ENCODE measurements at places on chromosomes 7 and 10.

DNA sequence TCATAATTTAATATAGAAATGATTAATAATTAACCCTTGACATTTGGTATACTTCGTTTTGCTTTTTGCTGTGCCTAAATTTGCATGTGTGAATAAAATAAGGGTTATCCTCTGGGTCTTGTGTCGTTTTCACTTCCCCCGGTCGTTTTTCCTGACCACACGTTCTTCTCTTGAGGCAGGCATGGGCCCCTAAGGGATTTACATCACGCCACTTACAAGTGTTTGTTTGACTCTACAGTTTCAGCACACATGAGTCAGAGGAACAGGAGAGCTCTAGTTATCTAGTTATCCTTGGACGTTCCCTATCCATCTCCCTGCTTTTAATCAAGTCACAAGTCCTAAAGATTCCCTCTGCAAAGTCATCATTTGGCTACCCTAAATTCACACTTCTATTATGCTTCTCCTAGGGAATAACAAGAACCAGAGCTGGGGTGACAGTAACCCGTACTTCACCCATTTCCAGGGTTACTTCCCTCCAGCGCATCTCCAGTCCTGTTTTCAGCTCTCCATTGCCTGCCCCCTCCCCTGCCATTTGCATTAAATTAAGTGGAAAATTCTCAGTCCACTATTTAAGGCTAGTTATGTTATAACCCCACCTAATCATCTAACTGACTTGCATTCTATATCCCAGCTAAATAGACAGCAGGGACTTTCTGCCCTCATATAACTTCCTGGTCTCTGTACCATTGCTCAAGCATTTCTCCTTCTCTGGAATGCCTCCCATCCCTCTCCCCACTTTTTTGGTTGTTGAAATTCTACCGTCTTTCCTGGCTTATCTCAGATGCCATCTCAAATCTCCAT lies 206.9 kb downstream of the PTEN start:
- no peaks in the 10 kb centered on the region for H3K36me3 ChIP-seq
- H3K27ac ChIP-seq = no peak overlapping the region
- no peaks in the 10 kb centered on the region for H3K4me1 ChIP-seq
- peak; percentile 58 for DNase-seq

DNA sequence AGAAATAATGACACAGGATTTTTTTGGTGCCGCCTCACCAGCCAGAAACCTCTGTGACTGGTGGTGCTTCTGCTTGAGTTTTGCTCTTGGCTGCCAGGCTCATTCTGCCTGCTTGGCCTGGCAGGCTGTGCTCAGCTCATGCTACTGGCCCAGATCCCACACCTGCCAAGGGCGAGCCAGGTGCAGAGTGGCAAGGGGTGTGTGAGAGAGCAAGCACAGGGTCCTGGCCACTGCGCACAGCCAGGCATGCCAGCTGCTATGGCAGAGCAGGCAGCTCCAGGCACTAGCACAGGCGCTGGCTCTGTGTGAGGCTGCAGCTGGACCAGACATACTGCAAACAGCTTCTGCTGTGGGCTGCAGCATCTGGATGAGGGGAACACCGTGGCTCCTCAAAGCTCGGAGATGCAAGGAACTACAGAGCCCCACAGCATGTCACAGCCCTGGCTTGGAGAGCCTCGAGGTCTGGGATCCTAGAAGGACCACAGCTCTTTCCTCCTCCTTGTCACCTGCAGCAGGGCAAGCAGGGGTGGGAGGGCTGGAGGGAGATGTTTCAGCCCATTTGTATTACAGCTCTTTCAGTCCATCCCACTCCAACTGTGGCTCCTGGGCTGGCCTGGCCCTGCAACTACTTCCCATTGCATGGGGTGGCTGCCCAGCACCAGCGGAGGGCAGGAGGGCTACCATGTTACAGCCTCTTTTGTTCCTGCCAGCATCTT lies 313.4 kb upstream of the SEMA3C start:
- no peak overlapping the region for H3K27ac ChIP-seq
- no peaks in the 10 kb centered on the region for H3K36me3 ChIP-seq
- H3K27me3 ChIP-seq = no peaks in the 10 kb centered on the region
- H3K4me1 ChIP-seq = no peaks in the 10 kb centered on the region
- H3K4me3 ChIP-seq = no peak overlapping the region

- H3K4me1 ChIP-seq = peaks cover 4% of the 10 kb centered on the region
- peak; percentile 88 for DNase-seq
- no peak overlapping the region for H3K4me3 ChIP-seq
Measured at GRCh38 chr7:44218418-44219201, 17.8 kb downstream of the YKT6 start.

DNA sequence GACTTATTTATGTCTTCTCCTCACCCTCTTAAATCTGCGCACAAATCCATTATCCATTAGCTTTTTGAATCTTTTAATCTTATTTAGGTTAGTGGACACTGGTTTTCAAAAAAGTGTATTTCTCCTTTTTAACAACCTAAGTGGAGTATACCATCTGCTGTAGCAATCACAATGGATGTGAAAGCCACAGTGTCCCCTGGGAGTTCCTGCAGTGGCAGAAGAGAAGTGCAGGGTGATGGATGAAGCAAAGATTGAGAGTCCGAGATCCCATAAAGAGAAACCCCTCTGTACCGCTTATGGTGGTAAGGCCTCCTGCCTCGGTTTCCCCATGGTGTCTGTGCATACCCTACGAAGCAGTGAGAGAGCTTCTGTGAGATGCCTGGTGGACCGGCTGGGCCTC lies 236.4 kb downstream of the COBL start:
- H3K27me3 ChIP-seq = no peaks in the 10 kb centered on the region
- no peak overlapping the region for H3K27ac ChIP-seq
- peaks cover 5% of the 10 kb centered on the region for H3K4me1 ChIP-seq
- H3K36me3 ChIP-seq = no peaks in the 10 kb centered on the region
- no peak for DNase-seq
- no peak overlapping the region for H3K4me3 ChIP-seq

- H3K27ac ChIP-seq = no peak overlapping the region
- no peaks in the 10 kb centered on the region for H3K27me3 ChIP-seq
- DNase-seq = no peak
- no peaks in the 10 kb centered on the region for H3K36me3 ChIP-seq
- H3K4me1 ChIP-seq = no peaks in the 10 kb centered on the region
Measured at GRCh38 chr7:69864274-69864673, 266.0 kb downstream of the AUTS2 start.

DNA sequence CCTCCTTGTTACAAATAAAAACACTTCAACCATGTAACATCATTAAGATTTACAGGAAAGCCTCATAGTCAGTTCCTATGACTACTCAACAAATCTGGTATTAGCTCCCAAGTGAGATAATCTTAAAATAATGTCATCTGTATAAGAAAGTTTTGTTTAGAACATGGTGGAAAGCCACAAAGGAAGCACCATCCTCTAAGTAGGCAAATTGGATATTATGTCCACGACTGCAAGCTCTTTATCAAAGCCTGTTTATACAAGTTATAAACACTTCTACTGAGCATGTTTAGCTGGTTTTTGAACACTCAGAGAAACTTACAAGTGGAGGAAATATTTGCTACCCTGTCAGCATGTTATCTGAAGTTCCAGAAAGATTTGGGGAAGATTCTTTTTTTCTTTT lies 349.8 kb downstream of the ARL4A start:
- H3K36me3 ChIP-seq = no peaks in the 10 kb centered on the region
- H3K4me3 ChIP-seq = no peak overlapping the region
- DNase-seq = no peak
- no peaks in the 10 kb centered on the region for H3K4me1 ChIP-seq
- H3K27ac ChIP-seq = no peak overlapping the region

DNA sequence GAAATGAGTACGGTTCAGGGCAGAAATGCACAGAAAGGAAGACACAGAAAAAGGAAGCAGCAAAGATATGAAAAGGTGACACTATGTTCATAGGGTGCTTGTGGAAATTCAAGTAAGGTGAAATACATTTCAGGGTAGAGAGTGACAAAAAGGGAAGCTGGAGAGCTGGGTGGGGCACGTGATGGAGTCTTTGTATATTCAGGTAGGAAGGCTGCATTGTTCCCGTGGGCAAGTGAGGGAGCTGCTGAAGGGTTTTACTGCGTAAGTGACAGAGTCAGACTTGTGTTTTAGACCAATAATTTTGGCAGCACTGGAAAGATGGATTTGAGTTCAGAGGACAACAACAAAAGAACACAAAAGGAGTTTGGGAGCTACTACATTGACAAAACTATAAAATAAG lies 35.3 kb upstream of the ANK3 start:
- peaks cover 3% of the 10 kb centered on the region for H3K4me1 ChIP-seq
- H3K4me3 ChIP-seq = no peak overlapping the region
- H3K27ac ChIP-seq = no peak overlapping the region
- DNase-seq = no peak

DNA sequence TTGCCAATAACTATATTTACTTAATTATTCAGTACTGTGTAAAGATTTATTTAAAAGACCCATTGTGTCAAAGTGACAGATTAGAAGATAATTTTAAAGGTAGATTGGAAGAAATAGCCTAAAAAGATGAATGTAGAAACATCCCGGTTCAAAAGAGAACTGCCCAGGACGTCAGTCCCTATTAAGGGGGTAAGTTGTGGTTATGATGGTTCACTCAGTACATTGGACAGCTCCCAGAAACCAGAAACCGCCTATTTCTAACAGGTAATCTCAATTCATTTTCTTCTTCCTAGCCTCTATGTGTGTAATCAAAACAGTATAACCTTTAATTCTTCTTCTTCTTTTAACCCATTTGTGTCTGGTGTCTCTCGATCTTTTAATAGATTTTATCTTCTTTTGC lies 1.5 kb upstream of the FERD3L start:
- DNase-seq = peak; percentile 51
- H3K4me3 ChIP-seq = no peak overlapping the region
- no peak overlapping the region for H3K27ac ChIP-seq
- H3K4me1 ChIP-seq = peaks cover 4% of the 10 kb centered on the region

GRCh38 chr7:3091631-3092030 lies 48.0 kb upstream of the CARD11 start:
- H3K4me1 ChIP-seq = no peaks in the 10 kb centered on the region
- H3K27ac ChIP-seq = no peak overlapping the region
- no peaks in the 10 kb centered on the region for H3K27me3 ChIP-seq
- no peak overlapping the region for H3K4me3 ChIP-seq
- H3K36me3 ChIP-seq = no peaks in the 10 kb centered on the region

GRCh38 chr7:97130417-97131139 lies 13.1 kb downstream of the SDHAF3 start:
- H3K27ac ChIP-seq = no peak overlapping the region
- H3K4me1 ChIP-seq = peaks cover 2% of the 10 kb centered on the region

- H3K27ac ChIP-seq = no peak overlapping the region
- no peak overlapping the region for H3K4me3 ChIP-seq
- H3K36me3 ChIP-seq = peaks cover 2% of the 10 kb centered on the region
- no peak for DNase-seq
- H3K4me1 ChIP-seq = no peaks in the 10 kb centered on the region
Measured at GRCh38 chr10:1036341-1036791, 10.7 kb upstream of the IDI2 start.

DNA sequence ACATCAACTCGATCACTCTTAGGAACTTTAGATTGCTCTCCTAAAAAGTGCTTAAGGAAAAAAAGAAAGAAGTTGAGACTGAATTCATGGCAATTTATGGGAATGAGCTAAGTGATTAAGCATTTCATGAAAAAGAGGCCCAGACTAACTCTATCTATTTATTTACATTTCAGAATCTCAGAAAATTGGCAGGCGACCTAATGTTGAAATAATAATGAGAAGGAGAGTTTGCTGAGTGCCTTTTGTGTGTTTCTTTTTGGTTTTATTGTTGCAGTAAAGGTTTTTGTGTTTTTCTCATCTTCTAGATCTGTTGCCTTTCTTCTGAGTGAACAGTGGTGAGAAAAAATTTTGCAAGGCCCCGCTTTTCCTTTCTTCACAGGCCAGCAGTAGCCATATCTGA lies 3.8 kb downstream of the GRK5 start:
- no peak for DNase-seq
- no peak overlapping the region for H3K27ac ChIP-seq
- H3K4me1 ChIP-seq = peaks cover 8% of the 10 kb centered on the region
- peaks cover 8% of the 10 kb centered on the region for H3K27me3 ChIP-seq
- H3K36me3 ChIP-seq = no peaks in the 10 kb centered on the region
- H3K4me3 ChIP-seq = no peak overlapping the region

- peaks cover 4% of the 10 kb centered on the region for H3K4me1 ChIP-seq
- peak; percentile 61 for DNase-seq
- H3K27ac ChIP-seq = no peak overlapping the region
- H3K27me3 ChIP-seq = no peaks in the 10 kb centered on the region
- no peaks in the 10 kb centered on the region for H3K36me3 ChIP-seq
Measured at GRCh38 chr10:59675812-59676211, 33.8 kb downstream of the SLC16A9 start.

DNA sequence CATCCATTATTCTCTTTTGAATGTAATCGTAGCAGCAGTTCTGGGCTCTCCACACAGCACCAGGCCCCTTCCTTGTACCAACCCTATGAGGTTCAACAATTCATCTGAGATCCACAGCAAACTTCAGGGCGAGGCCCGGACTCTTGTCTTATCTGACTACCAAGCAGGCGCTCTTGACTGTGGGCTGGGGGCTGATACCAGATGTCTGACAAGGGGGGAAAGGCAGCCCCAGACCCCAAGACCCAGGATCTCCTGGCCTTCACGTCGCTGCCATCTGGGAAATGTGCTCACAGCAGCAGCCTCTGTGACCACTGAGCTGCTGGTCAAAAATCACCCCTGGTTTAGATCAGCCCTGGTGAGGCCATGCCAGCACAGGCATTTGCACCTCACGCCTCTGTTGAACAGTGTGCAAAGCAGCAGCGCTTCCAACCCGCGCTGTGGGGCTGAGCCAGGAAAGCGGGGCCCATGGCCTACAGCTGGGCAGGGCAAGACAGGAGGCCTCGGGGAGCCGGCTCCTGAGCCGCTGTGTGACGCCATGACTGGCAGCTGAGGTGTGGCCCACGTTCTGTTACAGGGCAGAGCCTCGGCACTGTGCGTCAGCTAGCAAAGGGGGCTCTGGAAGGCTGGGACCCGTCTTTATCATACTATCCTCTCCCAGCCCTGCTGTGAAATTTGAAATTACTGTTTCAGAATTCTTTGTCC lies 143.9 kb downstream of the PAXIP1 start:
- no peaks in the 10 kb centered on the region for H3K36me3 ChIP-seq
- no peak for DNase-seq
- H3K27me3 ChIP-seq = no peaks in the 10 kb centered on the region
- H3K4me3 ChIP-seq = no peak overlapping the region

Measured in mesendoderm (in vitro differentiated cells).